H9 (cell line): ENCODE measurements at places on chromosomes 12 and 14.

DNA sequence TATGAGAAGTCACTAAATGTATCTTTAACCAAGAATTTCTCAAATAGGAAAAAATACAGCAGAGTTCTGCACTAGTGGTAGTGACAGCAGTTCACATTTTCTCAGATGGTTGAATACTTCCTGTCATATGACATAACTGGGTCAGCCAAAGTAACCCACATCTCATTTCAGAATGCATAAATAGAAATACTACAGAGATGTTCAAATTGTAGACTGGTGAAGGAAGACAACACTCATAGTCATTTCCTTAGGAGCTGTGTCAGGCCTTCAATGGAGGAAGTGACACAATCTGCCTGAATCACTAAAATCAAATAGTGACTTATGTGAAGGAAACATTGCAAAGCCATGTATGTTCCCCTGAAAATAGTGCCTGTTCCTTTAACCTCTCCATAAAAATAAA, 32.4 kb downstream of the FERMT2 start:
- no peak for DNase-seq

- no peak for DNase-seq
Measured at GRCh38 chr12:108248011-108248410, 91.1 kb downstream of the CMKLR1 start.

GRCh38 chr12:72610854-72611358, 338.7 kb downstream of the TRHDE start:
- DNase-seq = peak; percentile 78

GRCh38 chr14:68245146-68246073, 425.8 kb downstream of the RAD51B start:
- DNase-seq = no peak

DNA sequence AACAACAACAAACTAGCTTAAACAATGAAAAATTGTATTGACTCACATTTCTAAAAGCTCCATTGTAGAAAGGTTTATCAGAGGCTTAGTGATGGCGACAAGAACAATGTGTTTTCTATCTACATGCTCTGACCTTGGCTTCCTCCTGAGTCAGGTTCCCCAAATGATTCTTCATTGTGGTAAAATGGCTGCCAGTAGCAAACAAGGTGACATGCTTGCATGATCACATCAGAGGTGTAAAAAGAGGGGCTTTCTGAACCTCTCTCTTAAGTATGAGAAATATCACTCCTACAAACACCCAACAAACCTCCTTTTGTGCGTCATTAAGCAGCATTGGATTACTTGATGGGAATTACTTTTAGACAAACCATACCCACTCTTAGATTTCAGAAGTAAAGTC, 252.4 kb upstream of the SYT1 start:
- DNase-seq = no peak

- DNase-seq = no peak
Measured at GRCh38 chr12:103824845-103825244, 16.2 kb downstream of the NT5DC3 start.

DNA sequence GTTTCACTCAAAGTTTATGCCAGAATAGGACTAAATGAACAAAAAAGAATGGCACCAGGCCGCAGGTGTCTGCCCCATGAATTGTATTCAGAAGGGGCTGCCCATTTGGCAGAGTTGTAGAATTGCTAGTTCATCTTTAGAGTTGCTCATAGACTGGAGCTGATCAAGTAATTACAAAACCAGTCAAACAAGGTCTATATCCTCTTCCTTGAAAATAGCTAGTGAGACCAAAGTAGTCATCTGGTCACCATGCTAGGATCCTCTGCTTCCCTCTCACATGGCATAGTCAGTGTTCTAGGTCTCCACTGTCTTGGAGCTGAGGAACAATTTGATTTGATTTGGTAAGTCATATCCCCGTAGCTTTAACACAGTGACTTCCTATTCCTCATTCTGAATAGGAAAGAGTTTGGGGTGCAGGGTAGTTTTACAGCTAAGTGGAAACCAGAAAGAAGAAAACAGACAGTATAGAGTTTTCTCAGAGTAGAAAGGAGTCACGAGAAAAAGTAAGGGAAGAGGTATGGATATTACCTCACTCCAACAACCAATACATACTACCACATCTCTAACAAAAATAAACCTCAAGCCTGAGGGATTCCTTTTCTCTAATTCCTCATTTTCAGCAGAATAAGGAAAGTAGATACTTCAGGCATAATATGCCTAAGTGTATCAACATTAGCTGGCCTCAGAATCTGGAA, 252.1 kb downstream of the PAWR start:
- DNase-seq = no peak

GRCh38 chr12:4700621-4701026, 19.6 kb upstream of the GALNT8 start:
- peak; percentile 55 for DNase-seq

GRCh38 chr14:39425947-39426346, 6.3 kb downstream of the FBXO33 start:
- no peak for DNase-seq

GRCh38 chr12:115464111-115464581, 780.2 kb upstream of the TBX3 start:
- DNase-seq = no peak

GRCh38 chr12:54616933-54617680, 17.6 kb downstream of the LACRT start:
- peak; percentile 5 for DNase-seq

DNA sequence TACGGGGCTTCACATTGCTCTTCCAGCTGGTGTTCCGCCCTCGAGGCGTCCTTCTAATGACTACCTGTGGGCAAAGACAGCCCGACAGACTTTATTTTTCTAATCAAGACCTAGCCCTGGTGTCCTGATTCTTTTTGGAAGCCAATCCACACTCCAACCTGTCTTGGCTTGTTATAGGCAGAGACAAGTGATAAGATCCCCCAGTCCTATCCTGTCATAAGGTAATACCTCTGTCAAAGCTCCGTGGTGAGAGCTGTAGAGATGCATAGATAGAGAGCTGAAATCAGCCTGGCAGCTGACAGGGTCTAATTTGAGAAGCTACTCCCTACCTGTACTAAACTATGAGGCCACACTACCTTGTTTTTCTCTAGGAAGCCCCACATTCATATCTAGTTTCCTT, 11.5 kb upstream of the WNK1 start:
- no peak for DNase-seq

GRCh38 chr14:89629383-89629782, 212.3 kb upstream of the FOXN3 start:
- no peak for DNase-seq
